ENCODE measurements at places on chromosomes 4 and X.

DNA sequence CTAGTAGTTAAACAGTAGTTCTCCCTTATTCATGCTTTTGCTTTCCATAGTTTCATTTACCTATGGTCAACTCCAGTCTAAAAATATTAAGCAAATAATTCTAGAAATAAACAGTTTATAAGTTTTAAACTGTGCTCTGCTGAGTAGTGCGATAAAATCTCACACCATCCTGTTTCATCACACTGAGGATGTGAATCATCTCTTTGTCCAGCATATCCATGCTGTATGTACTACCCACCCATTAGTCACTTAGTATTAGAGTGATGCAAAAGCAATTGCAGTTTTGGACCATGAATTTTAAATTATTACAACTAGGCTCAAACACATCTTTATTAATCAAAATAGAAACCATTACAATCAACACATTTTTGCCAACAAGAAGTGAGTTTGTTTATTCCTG, 187.4 kb downstream of the TEX13C start:
- DNase-seq: no peak

- DNase-seq: no peak
Measured at GRCh38 chr4:28913466-28913865, 1806.7 kb upstream of the PCDH7 start.

GRCh38 chr4:73066445-73066844, 3.1 kb downstream of the COX18 start:
- DNase-seq: no peak

DNA sequence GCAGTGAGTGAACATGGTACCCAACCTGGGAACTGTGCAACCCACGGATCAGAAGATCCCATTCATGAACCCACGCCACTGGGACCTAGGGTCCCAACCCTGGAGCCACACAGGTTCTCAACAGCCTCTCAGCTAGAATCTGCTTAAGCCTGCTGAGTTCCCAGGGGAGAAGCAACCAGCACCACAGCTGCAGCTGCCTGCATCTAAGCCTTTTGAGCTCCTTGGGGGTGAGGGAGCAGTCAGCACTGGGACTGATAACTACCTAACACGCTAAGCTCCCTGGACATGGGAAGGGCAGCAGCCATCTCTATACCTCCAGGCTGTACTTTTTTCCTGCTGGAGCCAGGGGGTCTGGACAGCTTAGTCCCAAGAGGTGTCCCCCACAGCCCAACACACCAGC, 179.3 kb downstream of the IL15 start:
- no peak for DNase-seq

- DNase-seq: no peak
Measured at GRCh38 chr4:183968931-183969330, 63.8 kb downstream of the STOX2 start.

GRCh38 chr4:21888195-21888976, 60.2 kb downstream of the KCNIP4 start:
- DNase-seq: no peak

GRCh38 chr4:187301923-187302322, 578.3 kb upstream of the FAT1 start:
- DNase-seq: no peak

GRCh38 chr4:108651014-108651791, 804 bp downstream of the OSTC start:
- no peak for DNase-seq

DNA sequence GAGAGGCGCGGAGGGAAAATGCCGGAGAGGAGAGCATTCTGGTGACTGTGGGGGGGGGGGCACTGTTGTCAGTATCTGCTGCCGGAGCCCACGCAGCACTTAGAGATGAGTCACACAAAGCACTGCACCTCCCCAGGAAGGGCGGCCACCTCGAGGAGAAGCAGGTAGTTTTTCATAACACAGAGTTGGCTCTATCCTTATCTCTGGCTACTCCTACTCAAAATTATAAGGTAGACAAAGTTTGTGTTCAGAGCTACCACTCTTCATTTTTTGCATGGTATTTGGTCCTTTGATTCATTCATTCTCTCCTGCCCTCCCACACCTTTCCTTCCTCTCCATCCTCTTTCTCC, 76.2 kb upstream of the SCOC start:
- DNase-seq: no peak

- no peak for DNase-seq
Measured at GRCh38 chr4:38314663-38315062, 349.3 kb upstream of the KLF3 start.

GRCh38 chr4:140372751-140373327, 607 bp upstream of the SCOC start:
- DNase-seq: no peak

- DNase-seq: no peak
Measured at GRCh38 chr4:40185830-40186664, 10.8 kb upstream of the RHOH start.

- DNase-seq: no peak
Measured at GRCh38 chrX:119991005-119991787, 47.6 kb upstream of the NKAP start.

DNA sequence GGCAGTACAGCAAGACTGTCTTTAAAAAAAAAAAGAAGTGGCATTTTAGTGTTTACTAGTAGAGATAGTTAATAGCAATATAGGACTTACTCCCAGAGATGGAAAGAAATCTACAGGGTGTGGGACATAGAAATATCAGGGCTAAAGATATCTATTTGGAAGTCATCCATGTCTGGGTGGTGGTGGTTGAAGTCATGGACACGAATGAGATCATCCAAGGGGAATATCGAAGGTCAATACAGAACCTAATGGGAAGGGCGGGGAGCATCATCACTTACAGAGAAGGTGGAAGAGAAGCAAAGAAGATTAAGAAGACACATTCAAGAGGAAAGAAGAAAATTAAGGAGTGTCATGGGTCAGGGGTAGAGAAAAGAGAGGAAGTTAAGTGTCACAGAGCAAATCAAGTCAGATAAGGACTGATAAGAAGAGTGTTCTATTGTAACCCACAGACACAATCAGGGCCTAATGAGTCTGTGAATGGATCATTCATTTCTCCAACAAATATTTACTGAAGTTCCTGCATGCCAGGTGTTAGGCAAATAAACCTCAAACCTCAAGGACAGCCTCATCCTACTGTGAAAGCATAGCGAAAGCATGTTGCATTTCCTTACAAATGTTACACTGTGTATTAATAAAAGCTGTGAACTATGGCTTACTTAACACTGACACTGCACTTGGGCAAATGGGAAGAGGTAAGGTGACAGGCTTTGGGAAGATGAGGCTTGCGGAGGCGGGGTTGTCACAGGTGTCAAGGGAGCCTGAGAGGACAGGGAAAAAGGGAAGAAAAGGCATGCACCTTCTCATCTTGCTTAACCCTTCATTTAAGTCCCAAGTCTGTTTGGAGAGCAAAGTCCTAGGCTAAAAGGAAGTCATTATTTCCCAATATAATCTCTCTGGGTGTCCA, 65.3 kb downstream of the ELOVL6 start:
- DNase-seq: no peak

GRCh38 chr4:188168726-188169373, 29.6 kb downstream of the TRIML1 start:
- no peak for DNase-seq

- DNase-seq: no peak
Measured at GRCh38 chr4:89029591-89029990, 27.4 kb downstream of the FAM13A start.

DNA sequence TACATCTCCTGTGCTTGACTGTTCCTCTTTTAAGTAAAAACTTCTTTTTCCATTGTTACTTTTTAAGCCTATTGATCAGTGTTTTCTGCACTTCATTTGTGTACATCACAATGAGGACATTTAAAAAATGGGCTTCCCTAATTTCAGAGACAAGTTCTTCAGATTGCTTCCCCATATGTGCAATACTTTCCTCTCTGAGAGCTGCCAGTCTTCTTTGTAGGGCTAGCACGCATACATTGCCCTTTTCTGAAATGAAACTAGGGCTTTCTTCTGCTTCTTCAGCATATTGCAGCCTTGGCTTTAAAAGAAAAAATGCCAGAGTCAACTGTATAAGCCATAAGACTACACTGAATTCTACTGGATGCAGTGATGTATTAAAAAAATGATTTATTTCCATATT, 37.8 kb downstream of the FAT4 start:
- DNase-seq: no peak

- DNase-seq: no peak
Measured at GRCh38 chrX:129108936-129109335, 414.4 kb downstream of the SMARCA1 start.

GRCh38 chr4:78210694-78211410, 153.7 kb downstream of the FRAS1 start:
- no peak for DNase-seq

- DNase-seq: no peak
Measured at GRCh38 chr4:3363411-3364141, 70.8 kb downstream of the RGS12 start.

DNA sequence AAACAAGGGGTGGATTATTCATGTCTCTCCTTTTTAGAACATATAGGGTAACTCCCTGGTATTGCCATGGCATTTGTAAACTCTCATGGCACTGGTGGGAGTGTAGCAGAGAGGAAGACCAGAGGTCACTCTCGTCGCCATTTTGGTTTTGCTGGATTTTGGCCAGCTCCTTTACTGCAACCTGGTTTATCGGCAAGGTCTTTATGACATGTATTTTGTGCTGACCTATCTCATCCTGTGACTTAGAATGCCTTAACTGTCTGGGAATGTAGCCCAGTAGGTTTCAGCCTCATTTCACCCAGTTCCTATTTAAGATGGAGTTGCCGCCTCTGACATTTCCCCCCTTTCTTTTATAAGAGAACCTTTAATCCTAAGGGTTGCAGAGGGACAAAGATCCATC, 45.8 kb downstream of the MGST2 start:
- no peak for DNase-seq

GRCh38 chrX:97168646-97169045, 284.9 kb downstream of the RPA4 start:
- DNase-seq: no peak

- no peak for DNase-seq
Measured at GRCh38 chr4:4542774-4543485, 1.1 kb upstream of the STX18 start.

- no peak for DNase-seq
Measured at GRCh38 chrX:38845426-38845825, 44.2 kb downstream of the MID1IP1 start.

DNA sequence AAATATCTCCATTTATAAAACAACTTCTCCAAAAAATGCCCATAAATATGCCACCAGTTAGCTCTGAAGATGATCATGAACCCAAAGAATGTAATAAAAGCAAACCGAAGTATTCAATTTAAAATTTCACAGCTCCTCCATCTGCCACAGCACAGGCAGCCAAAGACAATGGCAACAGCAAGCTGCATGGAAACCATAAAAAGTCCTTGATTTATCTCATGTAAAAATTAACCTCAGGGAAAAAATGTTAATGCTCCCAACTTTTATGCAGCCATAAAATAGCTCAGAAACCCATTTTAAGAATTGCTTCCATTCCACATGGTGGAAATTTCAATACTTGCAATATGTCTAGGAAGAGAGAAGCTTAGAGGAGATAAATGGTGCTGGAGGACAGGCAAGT, 132.3 kb upstream of the ARHGEF9 start:
- no peak for DNase-seq

- DNase-seq: no peak
Measured at GRCh38 chr4:125948021-125948420, 633.3 kb downstream of the FAT4 start.

DNA sequence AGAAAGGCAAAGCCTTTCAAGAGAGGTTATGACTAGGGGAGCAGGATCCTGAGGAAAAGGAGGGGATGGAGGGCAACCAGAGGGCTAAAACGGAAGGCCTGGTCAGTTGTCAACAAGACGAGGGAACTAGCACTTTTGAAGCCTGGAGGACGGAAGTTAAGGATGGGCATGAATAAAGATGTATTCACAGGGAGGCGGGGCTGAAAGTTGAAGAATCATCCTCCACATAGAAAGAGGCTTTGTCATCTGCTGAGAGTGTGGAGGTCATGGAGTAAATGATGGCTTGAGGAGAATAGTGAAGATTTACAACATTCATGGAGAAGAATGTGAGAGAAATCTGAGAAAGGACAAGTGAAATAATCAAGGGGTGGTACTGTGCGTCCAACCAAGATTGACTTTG, 137.5 kb downstream of the MAGEB17 start:
- DNase-seq: no peak

- peak; percentile 27 for DNase-seq
Measured at GRCh38 chrX:130084631-130085237, 25.6 kb downstream of the ELF4 start.

- no peak for DNase-seq
Measured at GRCh38 chr4:78369679-78370078, 181.9 kb upstream of the ANXA3 start.

GRCh38 chr4:110344165-110344564, 131.8 kb upstream of the ENPEP start:
- no peak for DNase-seq

GRCh38 chr4:1767770-1768366, 25.2 kb upstream of the FGFR3 start:
- DNase-seq: peak; percentile 33

DNA sequence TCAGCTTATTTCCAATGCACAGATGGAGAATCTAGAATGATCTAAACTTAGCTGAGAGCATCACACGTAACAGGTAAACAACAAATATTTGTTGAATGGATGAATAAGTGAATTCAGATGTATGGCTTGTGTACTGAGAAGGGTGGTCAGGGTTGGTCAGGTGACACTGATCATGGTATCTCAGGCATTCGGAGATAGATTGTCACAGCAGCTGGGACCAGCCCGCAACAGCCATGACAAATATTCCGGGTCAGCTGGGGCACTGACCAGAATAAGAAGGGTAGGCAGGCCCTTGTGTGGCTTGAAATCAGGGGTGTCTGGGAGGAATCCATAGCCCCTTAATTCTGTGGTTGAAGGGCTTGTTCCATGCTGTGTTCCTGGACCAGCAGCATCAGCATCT, 159.4 kb upstream of the ARX start:
- no peak for DNase-seq

GRCh38 chrX:96705905-96706304, 21.3 kb downstream of the DIAPH2 start:
- no peak for DNase-seq

GRCh38 chr4:53800741-53801140, 209.5 kb upstream of the LNX1 start:
- DNase-seq: no peak

DNA sequence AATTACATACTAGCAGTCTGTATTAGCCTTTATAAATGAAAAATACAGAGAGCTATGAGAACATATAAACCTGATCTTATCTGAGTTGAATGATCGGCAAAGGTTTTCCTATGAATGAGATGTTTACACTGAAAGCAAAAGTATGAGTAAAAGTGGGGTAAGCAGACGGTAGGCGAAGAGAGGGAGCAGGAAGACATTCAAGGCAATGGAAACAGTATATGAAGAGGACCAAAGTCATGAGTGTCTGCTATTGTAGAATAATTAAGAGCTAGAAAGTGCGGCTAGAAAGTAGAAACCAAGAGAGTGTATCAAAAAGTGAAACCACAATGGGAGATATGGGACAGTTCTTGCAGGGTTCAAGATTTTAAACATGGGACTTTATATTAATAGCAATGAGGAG, 67.0 kb upstream of the TMLHE start:
- no peak for DNase-seq

GRCh38 chr4:22496165-22496813, 19.6 kb downstream of the ADGRA3 start:
- DNase-seq: no peak

GRCh38 chrX:24243692-24244091, 70.2 kb downstream of the SUPT20HL2 start:
- DNase-seq: no peak

All from stimulated activated CD4-positive, alpha-beta T cell treated with anti-CD3 and anti-CD28 coated beads, Interleukin-4, amount 100 ng/mL, for 1 hour (primary cell).